ENCODE measurements at places on chromosomes 2 and 18. TPM values are rescaled to one million over a fixed set of nuclear protein-coding genes. Genes with fewer than 3 reads are reported as not detected.

DNA sequence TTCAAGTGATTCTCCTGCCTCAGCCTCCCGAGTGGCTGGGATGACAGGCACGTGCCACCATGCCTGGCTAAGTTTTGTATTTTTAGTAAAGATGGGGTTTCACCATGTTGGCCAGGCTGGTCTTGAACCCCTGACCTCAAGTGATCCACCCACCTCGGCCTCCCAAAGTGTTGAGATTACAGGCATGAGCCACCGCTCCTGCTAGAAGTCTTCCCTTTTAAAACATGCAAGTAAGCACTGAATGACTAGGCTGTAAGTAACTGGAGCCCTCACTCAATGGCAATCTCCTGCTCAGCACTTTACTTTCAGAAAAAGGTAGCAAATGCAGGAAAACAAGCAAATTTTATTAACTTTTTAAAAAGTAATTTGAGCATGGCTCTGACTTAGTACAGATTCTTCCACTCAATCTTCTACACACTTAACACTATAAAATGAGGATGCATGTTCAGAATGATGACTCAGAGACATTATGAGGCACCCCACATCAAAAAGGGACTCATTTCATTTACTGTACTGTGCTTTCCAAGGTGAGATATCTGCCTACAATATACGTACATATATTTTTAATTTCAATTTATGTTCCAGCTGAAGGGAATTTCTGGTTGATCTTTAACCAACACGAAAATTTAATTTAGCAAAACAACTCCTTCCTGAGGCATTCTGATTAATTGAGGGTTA lies 6.6 kb upstream of the NCK2 start:
- no peak for DNase-seq

- no peak for DNase-seq
These were observed 4.9 kb upstream of the AGFG1 start for GRCh38 chr2:227466887-227467600.

GRCh38 chr2:127704641-127705390 lies 3.5 kb downstream of the SFT2D3 start:
- DNase-seq: no peak

DNA sequence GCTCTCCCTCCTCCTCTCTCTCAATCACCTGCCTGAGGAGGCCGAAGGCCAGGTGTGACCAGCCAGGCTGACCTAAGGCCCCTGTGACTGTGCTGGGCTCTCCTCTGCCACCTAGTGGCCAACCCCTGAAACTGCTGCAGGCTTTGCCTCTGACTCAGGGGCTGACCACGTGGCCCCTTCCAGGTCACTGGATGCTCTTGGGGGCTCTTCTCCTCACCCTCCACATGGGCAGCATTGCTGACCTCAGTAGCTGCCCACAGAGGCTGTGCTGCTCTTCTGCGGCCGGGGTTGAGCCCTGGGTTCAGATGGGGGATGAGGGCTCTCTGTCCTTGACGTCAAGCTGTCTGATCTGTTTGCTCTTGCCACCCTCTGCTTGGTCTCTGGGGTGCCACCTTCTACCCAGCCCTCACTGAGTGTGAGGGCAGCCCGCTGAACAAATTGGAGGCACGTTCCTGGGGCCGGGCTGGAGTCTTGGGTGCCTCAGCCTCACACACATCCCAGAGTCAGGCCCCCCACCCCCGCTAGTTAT lies 122.7 kb downstream of the TWIST2 start:
- DNase-seq: no peak

DNA sequence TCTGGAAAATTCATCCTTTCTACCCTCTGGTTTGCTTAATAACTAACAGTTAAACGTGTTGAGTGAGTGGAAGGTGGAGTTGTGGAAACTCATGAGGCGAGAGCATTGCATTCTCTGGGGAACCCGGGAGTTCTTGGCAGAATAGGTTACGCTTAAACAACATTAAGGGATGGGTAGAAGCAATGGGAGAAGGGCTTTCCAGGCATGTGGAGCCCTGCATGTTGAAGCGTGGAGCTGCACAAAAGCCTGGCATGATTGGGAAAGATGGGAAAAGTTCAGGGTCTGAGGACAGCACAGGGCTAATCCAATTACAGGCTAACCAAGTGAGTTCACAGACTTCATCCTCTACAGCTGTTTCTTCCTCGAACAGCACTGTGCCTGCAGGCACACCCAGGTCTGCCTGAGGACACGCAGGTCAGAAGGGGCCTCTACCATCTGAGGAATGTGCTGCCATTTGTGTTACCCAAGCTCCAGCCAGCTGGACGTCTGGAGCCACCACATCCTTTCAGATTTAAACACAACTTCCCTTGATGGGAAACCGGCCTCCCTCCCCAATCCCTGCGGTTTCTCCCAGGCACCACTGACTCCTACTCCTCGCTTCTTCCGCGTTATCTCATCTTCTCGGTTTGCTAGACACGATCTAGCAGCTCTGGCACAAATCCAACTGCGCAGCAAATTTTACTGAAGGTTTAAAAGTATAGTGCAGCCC lies 164.2 kb downstream of the ANTXR1 start:
- no peak for DNase-seq

DNA sequence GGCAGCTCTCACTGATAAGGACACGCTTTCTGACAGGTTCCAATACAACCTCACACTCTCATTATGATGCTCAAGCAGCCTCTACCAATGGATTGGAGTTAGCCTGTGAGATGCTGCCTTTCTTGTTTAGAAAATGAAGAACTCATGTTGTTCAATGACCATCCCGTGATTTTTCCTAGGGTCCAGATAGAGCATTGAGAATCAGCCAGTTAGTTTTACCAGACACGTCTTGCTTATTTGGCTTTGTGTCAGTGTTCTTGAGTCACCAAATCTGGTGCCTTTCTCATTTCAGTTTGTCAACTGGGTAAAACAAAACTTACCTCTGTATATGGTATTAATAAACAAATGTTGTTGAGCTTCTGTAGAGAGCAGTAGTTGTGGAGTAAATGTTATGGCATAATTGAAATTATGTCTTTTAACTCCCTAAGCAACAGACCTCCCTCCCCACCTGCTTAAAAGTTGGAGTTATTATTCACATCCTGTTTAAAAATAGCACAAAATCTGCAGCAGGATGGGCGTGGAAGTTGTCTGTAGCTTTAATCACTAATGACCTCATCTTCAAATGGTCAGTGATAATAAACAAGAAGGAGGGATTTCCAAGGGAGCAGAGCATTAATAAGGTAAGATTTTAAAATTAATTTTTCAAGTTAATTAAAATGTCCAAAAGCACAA lies 167.3 kb downstream of the HRH4 start:
- no peak for DNase-seq

DNA sequence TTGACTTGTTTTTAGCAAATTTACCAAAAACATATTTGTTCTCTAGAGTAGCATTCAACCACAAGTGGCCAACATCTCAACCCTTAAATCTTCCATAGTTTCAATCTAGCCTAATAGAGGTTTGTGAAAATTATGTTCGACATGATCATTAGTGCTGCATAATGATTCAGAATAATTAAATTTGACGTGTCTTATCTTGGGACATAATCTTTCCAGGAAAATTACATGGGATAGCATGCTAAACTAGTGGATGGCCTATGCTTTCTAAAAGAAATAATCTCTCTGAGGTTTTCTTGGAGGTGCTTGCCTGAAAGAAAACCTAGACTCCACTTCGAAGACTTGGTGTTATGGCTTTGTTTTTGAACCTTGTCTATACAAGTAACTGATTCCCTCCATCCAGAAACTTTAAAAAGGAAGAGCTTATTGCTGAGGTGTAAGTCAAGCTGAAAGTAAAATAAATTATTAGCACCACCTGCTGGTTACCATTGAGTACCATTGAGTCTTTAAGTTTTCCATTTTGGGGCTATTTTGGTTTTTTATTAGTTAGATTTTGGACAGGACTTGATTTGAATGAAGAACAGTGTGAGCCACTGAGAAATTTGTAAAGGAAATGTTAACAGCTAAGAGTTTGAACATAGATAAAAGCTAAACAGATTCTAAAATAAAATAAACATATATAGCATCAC lies 32.7 kb downstream of the COX7A2L start:
- DNase-seq: no peak

GRCh38 chr2:96117701-96118588 lies 1.6 kb upstream of the ADRA2B start:
- DNase-seq: no peak

DNA sequence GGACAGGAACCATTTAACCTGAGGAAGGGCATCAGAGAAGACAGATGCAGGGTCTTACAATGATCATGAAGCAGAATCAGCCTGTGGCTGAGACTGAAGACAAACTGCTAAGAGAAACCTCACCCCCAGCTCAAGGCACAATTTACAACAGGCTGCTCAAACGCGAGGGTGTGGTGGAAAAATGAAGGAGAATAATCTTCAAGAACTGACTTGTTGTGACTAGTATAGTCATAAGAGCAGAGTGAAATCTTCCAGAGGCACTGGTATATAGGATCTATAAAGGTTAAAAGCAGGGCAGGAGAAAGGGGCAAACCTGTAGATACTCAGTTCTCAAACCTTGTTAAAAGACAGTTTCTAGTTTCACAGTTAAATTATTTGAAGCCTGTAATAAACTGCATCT lies 1155.8 kb upstream of the TMEFF2 start:
- no peak for DNase-seq

- no peak for DNase-seq
These were observed 319.4 kb upstream of the KCNH7 start for GRCh38 chr2:163157891-163158496.

- DNase-seq: no peak
These were observed 1.4 kb downstream of the ALPI start for GRCh38 chr2:232457121-232458011.

GRCh38 chr2:55019526-55020258 lies 30.6 kb downstream of the RTN4 start:
- DNase-seq: no peak

DNA sequence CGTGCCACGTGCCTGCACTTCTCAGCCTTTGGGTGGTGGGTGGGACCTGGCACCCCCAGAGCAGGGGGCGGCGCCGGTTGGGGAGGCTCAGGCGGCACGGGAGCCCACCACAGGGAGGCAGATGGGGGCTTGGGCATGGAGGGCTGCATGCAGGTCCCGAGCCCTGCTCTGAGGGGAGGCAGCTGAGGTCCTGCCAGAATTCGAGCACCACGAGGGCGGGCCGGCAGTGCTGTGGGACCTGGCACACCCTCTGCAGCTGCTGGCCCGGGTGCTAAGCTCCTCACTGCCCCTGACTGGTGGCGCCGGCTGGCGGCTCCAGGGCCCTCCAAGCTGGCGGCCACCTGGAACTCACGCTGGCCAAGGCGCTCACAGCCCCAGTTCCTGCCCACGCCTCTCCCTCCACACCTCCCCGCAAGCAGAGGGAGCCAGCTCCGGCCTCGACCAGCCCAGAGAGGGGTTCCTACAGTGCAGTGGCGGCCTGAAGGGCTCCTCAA lies 1176.8 kb upstream of the GYPC start:
- DNase-seq: no peak

- DNase-seq: no peak
These were observed 18.6 kb downstream of the FZD7 start for GRCh38 chr2:202052235-202052634.

DNA sequence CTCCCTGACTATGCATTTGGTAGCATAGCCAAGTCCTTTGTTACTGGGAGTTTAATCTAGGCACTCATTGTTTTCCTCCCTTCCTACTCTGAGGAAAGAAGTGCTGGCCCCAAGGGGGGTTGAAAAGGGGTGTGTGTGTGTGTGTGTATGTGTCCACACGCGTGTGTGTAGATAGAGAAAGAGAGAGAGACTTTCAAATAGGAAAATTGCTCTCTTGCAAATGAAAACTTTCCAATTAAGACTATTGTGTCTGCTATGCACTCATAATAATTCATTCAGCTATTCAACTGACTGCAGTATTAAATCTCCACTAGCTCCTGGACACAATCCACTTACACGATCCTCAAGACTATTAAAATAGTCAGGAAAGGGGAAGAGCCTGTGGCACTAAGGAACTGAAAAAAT lies 92.9 kb upstream of the CSRNP3 start:
- DNase-seq: no peak

DNA sequence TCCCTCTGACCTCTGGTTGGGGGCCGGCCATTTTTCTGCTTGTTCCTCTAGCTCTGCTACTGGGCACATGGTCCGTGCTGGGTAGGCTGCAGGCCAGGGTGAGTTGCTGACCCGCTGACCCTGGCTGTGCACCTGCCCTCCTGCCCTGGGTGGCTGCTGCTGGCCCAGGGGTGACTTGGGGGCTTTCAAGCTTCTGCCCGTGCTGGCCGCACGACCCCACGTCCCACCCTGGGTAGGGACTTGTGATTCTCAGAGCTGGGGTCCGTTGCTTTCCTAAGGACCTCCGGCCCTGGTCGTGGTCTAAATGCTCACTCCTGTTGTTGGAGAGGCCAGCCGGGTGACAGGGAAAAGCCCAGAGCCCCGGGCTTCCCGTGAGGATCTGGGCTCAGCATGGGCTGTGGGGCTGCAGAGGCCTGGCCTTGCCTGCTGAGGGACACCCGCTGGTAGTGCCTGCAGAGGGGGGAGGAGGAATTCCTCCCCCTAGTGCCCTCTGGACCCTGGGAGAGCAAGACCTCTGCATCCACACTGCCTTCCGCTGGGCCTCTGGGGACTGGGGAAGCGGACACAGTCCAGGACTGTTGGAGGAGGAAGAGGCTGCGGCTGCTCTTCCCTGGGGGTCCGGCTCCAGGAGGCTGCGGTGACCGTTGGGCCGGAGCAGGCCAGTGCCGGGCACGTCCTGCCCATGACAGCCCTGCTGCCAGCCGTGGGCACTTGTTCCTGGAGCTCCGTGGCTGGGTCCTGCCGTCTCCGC lies 6.3 kb upstream of the GAL3ST2 start:
- no peak for DNase-seq

DNA sequence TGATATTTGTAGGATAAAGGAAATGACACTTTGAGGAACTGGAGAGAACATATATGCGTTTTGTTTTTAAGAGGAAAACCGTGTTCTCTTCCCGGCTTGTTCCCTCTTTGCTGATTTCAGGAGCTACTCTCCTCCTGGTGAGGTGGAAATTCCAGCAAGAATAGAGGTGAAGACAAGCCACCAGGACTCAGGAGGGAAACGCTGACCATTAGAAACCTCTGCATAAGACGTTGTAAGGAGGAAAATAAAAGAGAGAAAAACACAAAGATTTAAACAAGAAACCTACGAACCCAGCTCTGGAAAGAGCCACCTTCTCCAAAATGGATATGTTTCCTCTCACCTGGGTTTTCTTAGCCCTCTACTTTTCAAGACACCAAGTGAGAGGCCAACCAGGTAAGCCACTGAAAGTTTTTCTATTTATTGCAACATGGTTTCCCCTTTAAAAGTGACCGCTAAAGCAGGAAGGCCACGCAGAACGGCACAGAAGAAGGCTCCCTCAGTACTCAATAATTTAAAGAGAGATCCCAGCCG lies 735 bp downstream of the NRP2 start:
- no peak for DNase-seq

GRCh38 chr2:242098445-242099128 lies 229.1 kb downstream of the RTP5 start:
- no peak for DNase-seq

SLC1A4 gene
- total RNA-seq: 31.5 TPM

LRRTM1 gene
- total RNA-seq: not detected

RUFY4 gene
- 2.8 TPM for total RNA-seq

TRABD2A gene
- total RNA-seq: 2.2 TPM

POTEJ gene
- not detected for total RNA-seq

PROM2 gene
- total RNA-seq: 1.4 TPM
